H9 (cell line): ENCODE measurements at places on chromosomes 3 and 15.

DNA sequence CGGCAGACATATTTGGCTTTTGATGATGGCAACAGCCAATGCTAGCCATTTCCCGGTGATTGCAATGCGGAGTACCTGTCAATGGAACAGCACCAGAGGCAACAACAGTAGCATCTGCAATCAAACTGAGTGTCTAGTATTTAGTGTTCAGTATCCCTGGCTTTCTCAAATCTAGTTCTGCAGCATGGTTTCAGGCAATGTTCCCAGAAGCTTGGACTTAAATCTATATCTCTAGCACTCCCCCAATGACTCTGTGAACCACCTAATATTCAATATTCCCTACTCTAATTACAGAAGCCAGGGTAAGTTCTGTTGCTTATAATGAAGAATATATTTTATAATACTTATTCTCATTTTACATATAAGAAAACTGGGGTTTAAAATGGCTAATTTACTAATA lies 48.2 kb downstream of the TBL1XR1 start:
- H3K4me1 ChIP-seq: peaks cover 6% of the 10 kb centered on the region
- peaks cover under 1% of the 10 kb centered on the region; the same call in 2 of the 3 replicates for H3K36me3 ChIP-seq
- H3K27me3 ChIP-seq: no peaks in the 10 kb centered on the region
- H3K4me3 ChIP-seq: no peak overlapping the region
- DNase-seq: no peak
- no peak overlapping the region for H3K27ac ChIP-seq

DNA sequence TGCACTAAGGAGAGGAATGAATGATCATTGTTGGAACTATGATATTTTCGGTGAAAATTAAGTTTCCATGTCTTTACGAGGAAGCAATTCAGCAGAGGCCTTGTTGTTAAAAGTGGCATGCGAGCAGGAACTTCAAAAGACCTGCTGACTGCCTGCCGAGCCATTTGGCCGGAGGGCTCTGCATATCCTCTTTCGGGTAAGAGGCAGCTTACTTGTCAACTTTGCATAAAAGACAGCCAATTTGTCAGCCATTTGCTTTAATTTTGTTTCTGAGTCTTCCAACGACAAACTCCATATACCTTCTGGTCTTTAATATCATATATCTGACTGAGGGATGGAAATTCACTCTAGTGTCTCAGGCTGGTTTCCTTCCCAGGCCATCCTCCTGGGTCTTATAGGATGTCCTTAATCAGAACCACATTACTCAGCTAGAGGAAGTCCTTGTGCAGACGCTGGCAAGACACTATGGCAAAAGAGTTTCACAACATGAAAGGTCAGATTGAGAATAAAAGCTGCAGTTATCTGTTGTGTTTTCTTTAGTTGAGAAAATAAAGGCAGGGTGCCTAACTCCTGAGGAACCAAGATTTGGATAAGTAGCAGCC lies 128.7 kb upstream of the WNT5A start:
- H3K4me1 ChIP-seq: peaks cover 14% of the 10 kb centered on the region; the same call in 1 of the 2 replicates
- no peaks in the 10 kb centered on the region for H3K36me3 ChIP-seq
- no peaks in the 10 kb centered on the region for H3K27me3 ChIP-seq
- H3K4me3 ChIP-seq: no peak overlapping the region

DNA sequence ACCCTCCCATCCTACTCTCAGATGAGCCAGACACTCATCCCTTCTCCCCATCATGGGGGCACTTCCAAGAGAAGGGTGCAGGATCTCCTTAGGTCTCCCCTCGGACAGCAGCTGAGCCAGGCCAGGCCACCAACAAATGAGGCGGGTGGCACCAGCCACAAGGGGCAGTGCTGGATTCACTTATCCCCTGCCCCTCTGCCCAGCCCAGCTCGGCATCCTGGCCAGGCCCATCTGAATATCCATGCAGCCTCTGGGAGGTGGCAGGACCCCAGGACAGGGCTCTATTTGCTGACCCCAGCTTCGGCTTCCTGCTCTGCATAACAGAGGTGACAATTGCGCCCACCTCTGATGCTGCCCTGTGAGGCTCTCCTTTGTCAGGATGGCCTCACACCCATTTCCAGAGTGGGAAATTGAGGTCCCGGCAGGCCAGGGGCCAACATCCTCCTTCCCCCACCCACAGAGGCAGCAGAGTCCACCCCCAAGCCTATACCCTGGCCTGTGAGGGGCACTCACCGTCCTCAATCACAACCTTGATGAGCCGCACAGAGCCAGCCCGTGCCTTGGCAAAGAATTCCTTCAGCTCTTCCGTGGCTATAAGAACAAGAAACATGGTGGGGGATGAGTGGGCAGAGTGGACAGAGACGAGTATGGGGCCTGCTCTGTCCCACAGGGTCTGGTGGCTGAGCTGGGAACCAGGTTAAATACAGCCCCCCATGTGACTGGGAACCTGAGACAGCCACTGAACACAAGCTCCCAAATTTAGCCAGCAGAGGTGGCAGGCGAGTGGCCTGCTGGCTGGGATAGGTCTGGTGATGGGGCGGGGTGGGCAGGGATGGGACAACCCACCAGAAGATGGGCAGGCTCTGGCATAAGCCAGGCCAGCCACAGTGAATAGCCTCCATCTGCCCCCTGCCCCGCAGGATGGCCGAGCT lies 4.2 kb downstream of the TWF2 start:
- H3K27me3 ChIP-seq: no peaks in the 10 kb centered on the region
- H3K4me1 ChIP-seq: peaks cover 15% of the 10 kb centered on the region
- DNase-seq: peak; percentile 38
- no peak overlapping the region for H3K4me3 ChIP-seq
- peaks cover 32% of the 10 kb centered on the region for H3K36me3 ChIP-seq

DNA sequence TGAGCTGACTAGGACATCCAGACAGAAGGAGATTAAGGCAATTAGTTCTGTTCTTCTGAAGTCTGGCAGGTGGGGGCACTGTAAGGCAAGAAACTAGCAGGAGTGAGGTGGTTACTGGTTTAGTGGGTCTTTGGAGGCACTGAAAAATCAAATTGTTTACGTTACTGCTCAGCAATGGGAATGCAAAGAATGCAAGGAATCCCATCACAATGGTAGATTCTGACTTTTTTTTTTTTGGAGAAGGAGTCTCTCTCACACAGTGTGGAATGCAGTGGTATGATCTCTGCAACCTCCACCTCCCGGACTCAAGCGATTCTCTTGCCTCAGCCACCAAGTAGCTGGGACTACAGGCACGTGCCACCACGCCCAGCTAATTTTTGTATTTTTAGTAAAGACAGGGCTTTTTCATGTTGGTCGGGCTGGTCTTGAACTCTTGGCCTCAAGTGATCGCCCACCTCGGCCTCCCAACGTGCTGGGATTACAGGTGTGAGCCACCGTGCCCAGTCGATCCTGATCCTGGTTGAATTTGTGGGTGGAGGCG lies 16.4 kb downstream of the FAM107A start:
- H3K4me3 ChIP-seq: no peak overlapping the region
- DNase-seq: peak; percentile 87
- no peaks in the 10 kb centered on the region; the same call in 1 of the 2 replicates for H3K36me3 ChIP-seq

DNA sequence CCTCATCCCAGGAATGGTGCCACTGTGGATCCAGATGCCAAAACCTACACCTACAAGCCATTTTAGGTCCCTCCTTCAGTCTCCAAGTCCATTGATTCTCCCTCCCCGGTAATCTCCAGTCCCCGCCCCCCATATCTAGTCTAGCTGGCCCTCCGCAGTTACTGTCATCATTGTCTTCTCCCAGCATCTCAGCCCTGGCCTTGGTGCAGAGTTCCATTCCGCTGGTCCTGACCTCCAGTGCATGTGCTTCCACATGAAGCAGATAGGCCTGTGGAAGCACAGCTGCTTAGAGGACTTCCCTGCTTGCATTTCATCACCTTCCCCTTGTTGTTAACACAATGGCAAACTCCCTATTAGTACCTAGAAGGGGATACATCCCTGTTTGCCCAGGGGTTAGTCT lies 331.8 kb downstream of the LRTM1 start:
- no peak for DNase-seq
- H3K36me3 ChIP-seq: no peaks in the 10 kb centered on the region
- H3K27me3 ChIP-seq: no peaks in the 10 kb centered on the region
- H3K27ac ChIP-seq: no peak overlapping the region

DNA sequence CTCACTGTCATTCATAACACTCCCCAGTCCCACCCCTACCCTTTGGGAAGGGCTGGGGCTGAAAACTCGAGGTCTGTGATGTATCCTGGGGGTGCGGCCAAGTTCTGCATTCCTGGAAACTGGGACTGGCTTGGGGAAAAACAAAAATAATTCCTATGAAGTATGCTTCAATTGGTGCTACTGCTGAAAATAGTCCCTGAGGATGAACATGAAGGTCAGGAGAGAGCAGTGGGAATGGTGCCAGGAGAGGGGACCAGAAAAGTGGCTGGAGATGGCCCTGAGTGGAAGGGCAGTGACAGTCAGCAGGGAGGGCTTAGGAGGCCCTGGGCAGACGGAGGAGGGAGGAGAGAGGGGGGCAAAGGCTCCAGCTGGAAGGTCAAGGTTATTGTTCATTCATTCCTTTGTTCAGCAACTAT lies 4.8 kb upstream of the ISLR start:
- no peak overlapping the region for H3K4me3 ChIP-seq
- no peaks in the 10 kb centered on the region for H3K27me3 ChIP-seq
- H3K36me3 ChIP-seq: no peaks in the 10 kb centered on the region
- DNase-seq: no peak

GRCh38 chr3:170953736-170954135 lies 45.3 kb upstream of the EIF5A2 start:
- no peaks in the 10 kb centered on the region for H3K27me3 ChIP-seq
- no peak overlapping the region for H3K27ac ChIP-seq
- H3K4me1 ChIP-seq: no peaks in the 10 kb centered on the region
- H3K4me3 ChIP-seq: no peak overlapping the region
- no peak for DNase-seq

DNA sequence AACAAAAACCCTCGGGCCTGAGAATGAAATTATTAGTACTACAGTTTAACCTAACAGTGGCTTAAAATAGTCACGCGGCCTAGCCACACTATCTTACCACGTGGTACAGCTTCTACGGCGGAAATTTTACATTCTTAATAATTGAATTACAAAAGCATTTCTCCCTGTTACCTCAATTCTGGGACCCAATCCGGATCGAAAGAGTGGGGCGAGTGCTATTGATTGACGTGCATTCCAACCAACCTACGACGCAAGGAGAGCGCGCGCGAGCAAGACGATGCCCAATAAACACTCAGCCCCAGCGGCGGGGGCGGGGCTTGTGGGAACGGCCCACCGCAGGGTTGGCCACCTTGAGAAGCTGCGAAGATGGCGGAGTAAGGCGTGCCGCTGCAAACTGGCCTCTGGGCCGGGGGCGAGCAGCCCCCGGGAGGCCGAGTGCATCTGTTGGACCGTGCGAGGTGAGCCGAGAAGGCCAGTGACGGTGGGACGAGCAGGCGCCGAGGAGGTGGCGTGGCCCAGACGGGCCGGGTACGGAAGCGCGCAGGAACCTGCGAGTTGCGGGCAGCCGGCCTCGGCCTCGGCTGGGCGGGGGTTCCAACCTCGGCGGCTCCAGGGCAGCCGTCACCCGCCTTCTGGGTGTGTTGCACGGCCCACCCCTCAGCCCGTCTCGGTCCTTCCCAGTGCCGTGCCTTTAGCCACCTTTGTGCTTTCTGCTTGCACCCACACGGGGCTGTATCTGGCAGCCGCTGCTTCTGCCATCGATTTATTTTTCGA lies 48.6 kb downstream of the OIP5 start:
- H3K27me3 ChIP-seq: no peaks in the 10 kb centered on the region
- peak; percentile 98 for DNase-seq
- H3K4me1 ChIP-seq: peaks cover 2% of the 10 kb centered on the region; the same call in 1 of the 2 replicates
- H3K4me3 ChIP-seq: peak overlapping the region; percentile 97

DNA sequence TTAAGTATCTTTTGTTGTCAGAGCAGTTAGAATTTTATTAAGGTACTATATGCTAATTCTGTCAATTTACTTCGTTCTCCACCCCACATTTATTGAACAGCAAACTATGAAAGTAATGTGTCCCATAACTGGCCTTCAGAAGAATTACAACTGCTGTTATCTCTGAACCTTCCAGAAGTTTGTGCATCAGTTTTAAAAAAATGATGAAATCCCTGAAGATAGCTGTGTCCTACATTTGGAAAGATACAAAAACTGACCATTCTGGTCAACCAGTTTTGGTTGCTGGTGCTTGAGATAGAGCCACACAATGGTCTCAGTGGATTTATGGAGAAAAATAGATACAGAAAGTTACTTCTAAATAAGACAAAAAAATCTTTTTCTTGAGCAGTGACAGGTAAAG lies 5.9 kb downstream of the UBE2Q2 start:
- H3K27me3 ChIP-seq: no peaks in the 10 kb centered on the region
- no peak overlapping the region for H3K27ac ChIP-seq
- DNase-seq: no peak
- H3K4me1 ChIP-seq: peaks cover 4% of the 10 kb centered on the region

GRCh38 chr3:151330899-151331298 lies 1.6 kb upstream of the P2RY13 start:
- H3K27ac ChIP-seq: no peak overlapping the region
- no peak overlapping the region for H3K4me3 ChIP-seq
- no peak for DNase-seq
- no peaks in the 10 kb centered on the region for H3K27me3 ChIP-seq
- H3K36me3 ChIP-seq: no peaks in the 10 kb centered on the region

GRCh38 chr3:97862582-97862981 lies 40.8 kb downstream of the CRYBG3 start:
- no peak for DNase-seq
- H3K4me3 ChIP-seq: no peak overlapping the region
- no peaks in the 10 kb centered on the region for H3K27me3 ChIP-seq
- H3K27ac ChIP-seq: no peak overlapping the region
- H3K4me1 ChIP-seq: no peaks in the 10 kb centered on the region

GRCh38 chr3:142117056-142117851 lies 32.1 kb downstream of the TFDP2 start:
- no peak overlapping the region for H3K4me3 ChIP-seq
- no peak overlapping the region for H3K27ac ChIP-seq
- no peak for DNase-seq
- no peaks in the 10 kb centered on the region; the same call in 1 of the 2 replicates for H3K4me1 ChIP-seq
- H3K27me3 ChIP-seq: no peaks in the 10 kb centered on the region
- H3K36me3 ChIP-seq: no peaks in the 10 kb centered on the region

DNA sequence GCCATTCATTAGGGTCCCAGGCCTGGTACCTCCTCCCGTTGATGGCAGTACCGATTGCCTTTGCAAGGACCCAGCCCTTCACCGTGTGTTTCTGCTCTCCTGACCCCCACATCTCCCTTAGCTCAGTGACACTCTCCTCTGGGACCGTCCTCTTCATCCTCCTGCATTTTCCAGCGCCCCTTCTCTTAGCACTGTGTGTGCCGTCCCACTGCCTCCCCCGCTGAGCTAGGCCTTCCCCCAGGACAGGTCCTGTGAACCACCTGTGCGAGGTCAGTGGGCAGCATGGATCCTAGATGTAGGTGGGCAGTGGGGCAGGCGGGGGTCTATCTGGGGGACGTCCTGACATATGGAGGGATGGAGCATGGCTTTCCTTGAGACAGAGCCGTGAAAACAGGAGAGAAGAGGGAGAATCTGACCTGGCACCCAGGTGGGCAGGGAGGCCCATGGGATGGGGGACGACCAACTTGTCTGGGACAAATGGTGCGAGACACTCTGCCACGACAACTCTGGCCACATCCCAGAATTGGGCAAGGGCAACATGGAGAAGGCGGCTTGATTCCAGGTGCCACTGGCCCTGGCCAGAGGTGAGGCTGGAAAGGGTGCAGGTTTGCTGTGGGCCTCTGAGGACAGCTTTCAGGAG lies 87.7 kb upstream of the ALDH1L1 start:
- H3K4me3 ChIP-seq: peak overlapping the region; percentile 80
- peaks cover 3% of the 10 kb centered on the region; the same call in 1 of the 2 replicates for H3K4me1 ChIP-seq
- no peak overlapping the region for H3K27ac ChIP-seq
- no peaks in the 10 kb centered on the region; the same call in 1 of the 2 replicates for H3K27me3 ChIP-seq
- no peaks in the 10 kb centered on the region for H3K36me3 ChIP-seq

- H3K36me3 ChIP-seq: peaks cover 7% of the 10 kb centered on the region; the same call in 1 of the 2 replicates
- no peak overlapping the region for H3K27ac ChIP-seq
- no peaks in the 10 kb centered on the region for H3K27me3 ChIP-seq
- H3K4me3 ChIP-seq: no peak overlapping the region
Measured at GRCh38 chr3:97954228-97954827, 17.9 kb downstream of the RIOX2 start.
